ENCODE measurements at places on chromosomes 7 and 10. TPM values are rescaled to one million over a fixed set of nuclear protein-coding genes. Genes with fewer than 3 reads are reported as not detected.

DNA sequence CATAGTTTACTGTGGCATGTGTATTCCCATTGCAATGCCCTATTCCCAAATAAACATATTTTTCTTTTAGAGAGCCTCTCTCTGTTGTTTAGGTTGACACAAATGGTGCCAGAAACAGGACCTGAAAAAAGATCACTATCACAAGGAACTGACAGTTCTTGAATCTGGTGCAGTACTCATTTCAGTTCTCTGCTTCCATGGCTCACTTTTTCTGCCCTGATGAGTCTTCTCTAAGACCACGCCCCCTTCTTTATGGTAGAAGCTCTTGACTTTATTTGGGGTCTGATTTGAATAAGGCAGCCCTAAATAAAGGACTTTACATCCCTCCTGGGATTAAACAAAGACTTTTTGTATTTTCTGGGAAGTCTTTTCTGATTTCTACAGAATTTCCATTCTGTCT lies 3.5 kb upstream of the CCDC126 start:
- DNase-seq, result no peak

The IGFBP1 gene
- total RNA-seq, result not detected

DNA sequence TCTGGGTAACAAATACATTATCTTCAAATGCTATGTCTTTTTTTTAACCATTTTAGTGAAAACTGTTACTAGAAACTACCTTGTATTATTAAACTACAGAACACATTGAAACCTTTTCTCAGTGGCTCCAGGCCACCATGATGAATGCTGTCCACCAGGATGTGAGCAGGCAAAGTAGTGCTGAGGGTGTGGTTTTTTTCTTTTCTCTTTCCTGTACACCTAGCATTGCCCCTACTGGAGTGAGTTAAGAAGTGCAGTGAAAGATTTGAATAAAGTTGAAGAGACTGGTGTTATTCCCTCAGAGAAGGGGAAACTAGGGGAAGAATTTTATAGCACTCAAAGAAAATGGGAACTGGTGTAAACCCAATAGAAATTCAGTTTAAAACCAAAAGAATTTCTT lies 120.0 kb upstream of the SAMD8 start:
- DNase-seq, result no peak

GRCh38 chr10:17217631-17218232 lies 10.3 kb upstream of the VIM start:
- DNase-seq, result no peak

Data from kidney (tissue), 22 donors.